ENCODE measurements at places on chromosomes 1 and 21.

DNA sequence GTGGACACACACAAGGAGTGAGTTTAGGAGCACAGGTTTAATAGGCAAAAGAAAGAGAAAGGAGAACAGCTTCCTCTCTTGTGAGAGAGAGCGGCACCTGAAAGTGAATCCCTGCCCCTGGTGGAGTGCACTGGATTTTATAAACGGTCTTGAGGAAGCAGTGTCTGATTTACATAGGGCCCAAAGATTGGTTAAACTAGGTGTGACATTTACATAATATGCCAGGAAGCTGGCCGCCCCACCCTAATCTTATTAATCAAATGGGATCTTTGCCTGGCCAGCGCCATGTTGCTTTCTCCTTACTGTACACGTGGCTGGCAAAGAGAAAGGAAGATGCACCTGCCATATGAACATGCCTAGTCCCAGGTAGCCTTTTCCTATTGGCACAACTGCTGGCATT is 38.7 kb downstream of the CFH start:
- DNase-seq, result no peak

- no peak for DNase-seq
Measured at GRCh38 chr1:222730866-222731265, 6.1 kb upstream of the FAM177B start.

- no peak for DNase-seq
Measured at GRCh38 chr1:81505831-81506230, 294.9 kb upstream of the ADGRL2 start.

DNA sequence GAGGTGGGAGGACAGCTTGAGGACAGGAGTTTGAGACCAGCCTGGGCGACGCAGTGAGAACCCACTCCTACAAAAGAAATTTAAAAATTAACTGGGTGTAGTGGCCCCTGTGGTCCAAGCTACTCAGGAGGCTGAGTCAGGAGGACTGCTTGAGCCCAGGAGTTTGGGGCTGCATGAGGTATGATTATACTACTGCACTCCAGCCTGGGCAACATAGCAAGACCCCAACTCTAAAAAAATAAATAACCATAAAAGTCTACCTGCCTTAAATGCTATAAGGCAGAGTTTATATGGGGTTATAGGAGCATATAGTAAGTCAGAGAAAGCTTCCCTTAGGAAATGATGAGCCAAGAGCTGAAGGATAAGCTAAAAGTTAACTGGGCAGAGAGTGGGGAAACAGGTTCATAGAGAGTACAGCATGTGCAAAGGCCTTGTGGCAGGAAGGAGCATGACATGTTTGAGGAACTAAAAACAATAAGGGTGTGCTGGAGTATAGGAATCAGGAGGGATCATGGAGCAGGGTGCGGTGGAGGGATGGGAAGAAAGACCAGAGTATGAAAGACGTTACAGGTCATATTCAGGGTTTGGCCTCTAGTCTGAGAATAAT is 68.3 kb downstream of the ADSS2 start:
- DNase-seq, result no peak

DNA sequence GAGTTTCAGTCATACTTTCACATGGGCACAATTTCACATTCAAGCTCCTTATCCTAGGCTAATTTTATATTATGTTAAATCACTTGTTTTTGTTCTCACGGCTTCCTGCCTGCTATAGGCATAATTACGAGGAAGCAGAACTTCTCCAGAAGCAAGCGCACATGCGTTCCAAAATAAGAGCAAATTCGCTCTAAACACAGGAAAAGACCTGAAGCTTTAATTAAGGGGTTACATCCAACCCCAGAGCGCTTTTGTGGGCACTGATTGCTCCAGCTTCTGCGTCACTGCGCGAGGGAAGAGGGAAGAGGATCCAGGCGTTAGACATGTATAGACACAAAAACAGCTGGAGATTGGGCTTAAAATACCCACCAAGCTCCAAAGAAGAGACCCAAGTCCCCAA is at the start of gene CORT:
TSS of gene CORT (plus strand) at position 281 of the 400 bp plus-strand sequence. CDS start 193 bp downstream, outside the sequence.
- DNase-seq, result no peak
